Left forelimb (tissue), 1 donor: ENCODE measurements at places on chromosomes 1 and 21.
A peak's percentile ranks its signal among the peaks of the same experiment; 100 is the strongest.

GRCh38 chr1:94532077-94532476 lies 9.5 kb downstream of the F3 start:
- DNase-seq, result no peak

- DNase-seq, result peak; percentile 64
These were observed 22.8 kb upstream of the RNU1-4 start for GRCh38 chr1:16717336-16718098.

GRCh38 chr21:14753466-14754258 lies 207.5 kb upstream of the SAMSN1 start:
- no peak for DNase-seq

DNA sequence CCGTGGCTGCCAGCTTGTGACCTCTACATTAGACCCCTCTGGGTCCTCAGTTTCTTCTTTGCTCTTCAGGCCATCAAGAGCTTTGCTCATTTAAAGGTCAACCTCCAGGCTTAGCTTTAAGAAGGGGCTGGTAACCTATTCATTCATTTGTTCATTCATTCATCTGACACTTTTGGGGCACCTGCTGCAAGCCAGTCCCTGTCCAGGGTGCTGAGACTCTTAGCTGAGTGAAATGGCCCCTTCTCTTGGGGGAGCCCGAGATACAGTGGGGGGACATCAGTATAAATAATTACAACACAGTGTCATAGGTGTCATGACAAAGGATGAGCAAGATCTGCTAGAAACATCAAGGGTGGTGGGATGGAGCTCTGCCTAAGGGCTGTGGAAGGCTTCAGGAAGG lies 10.5 kb upstream of the TTC4 start:
- no peak for DNase-seq

GRCh38 chr1:165056914-165057313 lies 299.6 kb downstream of the LMX1A start:
- DNase-seq, result no peak

DNA sequence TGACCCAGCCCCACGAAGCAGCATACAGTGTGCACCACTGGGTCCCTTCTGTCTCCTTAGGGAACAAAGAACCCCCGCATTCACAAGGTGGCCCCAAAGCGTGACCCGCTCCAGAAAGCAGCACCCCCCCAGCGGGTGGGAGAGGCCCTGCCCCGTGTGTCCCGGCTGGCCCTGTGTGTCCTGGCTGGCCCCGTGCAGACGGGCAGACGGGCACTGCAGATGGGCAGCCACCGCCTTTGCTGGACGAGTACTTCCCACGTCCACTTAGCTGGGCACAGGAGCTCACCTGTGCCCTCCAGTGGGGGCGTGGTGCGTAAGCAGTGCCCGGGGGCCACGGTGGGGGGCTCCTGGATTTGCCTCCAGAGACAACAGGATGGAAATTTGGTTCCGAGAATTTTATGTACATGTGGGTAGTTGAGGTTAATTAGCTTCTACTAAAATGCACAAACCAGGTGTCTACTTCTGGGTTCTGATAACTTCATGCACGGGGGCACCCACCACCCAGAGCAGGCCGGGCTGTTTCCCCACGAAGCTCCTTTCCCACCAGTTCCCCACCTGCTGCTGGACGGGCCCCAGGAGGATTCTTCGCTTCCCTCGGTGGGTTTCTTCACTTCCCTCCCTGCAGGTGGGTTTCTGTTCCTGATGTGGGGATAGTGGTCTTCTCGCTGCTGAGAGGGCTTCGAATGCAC lies 33.2 kb upstream of the SLC19A1 start:
- no peak for DNase-seq

DNA sequence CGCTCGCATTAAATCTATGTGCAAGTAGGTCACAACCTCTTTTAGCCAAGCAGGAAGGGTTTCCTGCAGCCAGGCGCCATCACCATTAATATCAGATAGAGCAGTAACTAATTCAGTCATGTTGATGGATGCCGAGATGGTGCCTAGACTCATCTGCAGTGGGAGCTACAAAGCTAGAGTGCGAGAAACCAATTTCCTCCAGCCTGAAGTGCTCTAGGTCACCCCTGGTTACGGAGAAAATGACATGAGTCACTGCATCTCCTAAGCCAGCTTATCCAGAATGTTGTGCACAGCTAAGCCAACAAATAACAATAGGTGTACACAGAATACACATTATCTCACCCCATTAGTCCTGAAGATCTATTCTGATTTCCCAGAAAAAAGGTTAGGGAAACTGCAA lies 36.0 kb downstream of the OVAAL start:
- DNase-seq, result no peak

DNA sequence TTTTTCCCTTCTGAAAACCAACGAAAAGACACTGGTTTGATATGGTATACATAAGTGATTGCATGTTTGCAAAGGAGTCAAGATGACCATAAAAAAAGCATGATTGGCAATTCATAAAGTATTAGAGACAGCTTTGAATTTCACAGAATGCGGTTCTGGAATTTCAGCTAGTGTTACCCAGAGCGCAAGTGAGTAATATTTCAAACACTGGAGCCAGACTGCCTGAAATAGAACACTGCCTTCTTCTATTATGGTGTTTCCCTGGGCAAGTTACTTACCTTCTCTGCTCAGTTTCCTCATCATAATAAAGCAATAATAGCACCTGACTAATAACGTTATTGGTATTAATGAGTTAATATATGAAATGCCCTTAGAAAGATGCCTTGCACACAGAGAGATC lies 54.7 kb downstream of the NEGR1 start:
- no peak for DNase-seq

- no peak for DNase-seq
These were observed 31.9 kb downstream of the MROH9 start for GRCh38 chr1:170967042-170967910.

DNA sequence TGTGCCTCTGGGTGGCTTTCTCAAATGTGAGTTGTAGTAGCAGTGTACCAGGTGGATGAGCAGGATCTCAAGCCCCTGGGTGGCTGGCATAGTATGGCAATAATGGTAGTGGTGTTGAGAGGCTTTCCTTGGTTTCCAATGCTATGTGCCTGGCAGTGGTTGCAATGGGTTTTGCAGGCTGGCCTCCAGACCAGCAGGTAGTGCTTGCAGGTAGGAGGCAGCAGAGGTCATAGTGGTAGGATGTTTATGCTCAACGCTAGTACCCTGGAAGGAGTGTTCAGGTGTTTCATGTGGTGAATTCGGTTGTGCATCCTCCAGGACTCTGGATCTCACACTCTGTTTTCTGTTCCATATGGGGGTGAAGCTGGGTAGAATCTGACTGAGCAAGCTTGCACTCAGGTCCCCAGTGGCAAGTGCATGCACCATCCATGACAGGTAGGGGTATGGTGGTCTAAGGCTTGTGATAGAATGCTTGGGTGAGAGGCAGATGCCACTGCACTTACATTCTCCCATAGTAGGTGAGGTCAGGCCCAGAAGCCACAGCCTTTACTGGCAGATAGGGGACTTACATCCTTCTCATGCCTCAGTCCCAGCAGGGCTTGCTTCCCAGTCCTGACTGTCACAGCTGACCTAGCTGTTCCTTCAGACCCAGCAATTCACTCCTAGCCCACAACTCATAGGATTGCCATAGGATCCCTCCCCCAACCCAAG lies 410.5 kb upstream of the LRRC7 start:
- no peak for DNase-seq

- no peak for DNase-seq
These were observed 28.9 kb upstream of the EVA1B start for GRCh38 chr1:36352125-36352909.

DNA sequence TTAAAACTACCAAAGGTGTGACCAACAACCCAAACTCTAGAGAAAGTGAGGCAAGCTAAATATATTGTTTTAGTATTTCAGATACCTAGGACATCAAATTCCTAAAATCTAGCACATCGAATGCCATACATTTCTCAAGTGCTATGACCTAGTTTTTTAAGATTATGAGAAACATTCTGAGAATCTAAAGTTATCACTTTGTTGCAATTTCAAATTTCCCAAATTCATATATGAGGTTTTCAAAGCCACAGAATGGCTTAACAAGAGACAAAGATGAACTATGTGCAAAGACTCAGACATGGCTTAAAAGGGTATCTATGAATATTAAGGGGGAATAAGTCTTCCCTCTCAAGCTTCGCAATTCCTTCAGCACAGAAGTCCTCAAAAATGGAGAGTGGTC lies 6.8 kb downstream of the SCYL3 start:
- DNase-seq, result no peak

GRCh38 chr1:16334655-16335340 lies 17.5 kb downstream of the FBXO42 start:
- no peak for DNase-seq
